Stimulated activated CD4-positive, alpha-beta T cell treated with anti-CD3 and anti-CD28 coated beads, Interleukin-1b, Interleukin-23, amount 100 ng/mL, for 4 hours (primary cell): ENCODE measurements at places on chromosomes 3 and 15.

DNA sequence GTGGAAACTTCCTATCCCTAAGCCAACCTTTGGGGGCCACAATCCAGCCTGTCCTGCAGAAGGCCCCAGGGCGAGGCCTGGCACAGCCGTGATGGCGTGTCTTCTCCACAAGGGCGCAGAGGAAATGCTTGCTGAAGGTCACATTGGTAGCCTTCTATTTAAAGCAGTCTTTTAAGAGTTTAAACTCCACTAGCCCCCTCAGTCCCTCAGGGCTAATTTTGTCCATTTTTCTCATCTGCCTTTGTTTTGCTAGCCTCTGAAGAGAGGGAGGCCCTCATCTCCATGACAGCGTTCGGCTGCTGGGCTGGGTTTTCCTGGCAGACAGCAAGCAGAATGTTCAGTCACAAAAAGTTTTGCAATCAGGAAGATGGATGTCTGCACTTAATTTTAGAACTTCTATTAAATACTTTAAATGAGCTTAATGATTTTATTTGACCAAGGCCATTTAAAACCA, 40.8 kb downstream of the RARB start:
- DNase-seq, result no peak

GRCh38 chr15:66477011-66477410, 20.6 kb downstream of the SNAPC5 start:
- no peak for DNase-seq

DNA sequence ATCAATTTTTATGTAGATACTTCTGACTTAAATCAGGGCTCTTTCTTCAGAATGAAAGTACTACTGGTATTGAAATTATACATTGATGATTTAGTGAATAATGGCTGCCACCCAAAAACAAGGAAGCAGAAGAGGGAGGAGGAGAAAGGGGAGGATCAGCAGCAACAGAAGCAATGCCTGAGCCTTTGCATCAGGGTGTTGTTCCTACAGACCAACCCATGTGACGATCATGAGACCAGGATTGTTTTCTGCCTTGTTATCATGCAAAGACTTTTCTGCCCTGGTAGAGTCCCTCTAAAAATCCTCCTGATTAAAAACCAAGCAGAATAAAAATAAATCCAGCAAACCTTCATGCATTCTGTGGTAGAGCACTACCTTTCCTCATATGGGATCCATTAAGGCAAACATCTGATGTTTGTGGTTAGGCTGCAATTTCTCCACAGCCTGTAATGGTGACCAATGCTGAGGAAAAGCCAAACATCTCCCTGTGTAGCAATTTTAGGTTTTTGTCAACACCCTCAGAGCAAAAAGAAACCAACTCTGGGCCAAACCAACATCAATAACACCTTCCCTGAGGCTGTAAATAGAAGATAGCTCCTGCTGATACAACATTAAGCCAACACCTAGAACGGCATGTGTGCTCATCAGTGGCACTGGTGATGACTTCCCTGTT, 191.7 kb downstream of the ATP8B4 start:
- no peak for DNase-seq

DNA sequence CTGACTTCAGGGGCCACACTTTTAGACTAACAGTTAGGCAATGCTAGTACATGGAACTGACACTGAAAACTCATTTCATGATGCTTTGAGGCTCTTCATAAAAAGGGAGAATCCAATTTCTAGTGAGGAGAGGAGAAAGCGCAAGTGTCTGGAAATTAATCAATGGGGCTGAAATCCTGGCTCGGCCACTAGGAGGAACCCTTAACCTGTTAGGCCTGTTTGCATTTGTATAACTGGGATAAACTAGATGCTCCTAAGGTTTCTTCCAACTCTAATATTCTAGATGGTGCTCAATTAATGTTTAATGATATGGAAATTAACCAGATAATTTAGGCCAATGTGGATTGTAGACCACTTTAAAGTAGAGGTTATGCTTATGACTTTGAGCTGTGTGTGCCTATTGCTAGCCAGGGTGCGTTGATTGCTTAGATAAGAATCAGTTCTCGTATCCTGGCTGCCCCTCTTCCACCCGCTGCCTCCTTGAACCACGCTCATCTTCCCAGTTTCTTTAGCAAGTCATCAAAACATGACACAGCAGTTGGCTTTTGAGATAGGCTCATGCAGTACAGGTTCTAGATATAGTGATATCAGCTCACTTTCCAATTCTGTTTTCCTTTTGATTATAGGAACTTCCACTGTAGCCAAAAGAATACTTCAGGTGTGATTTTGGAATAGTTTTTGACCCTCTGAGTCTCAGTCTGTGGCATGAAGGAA, 16.8 kb upstream of the CRBN start:
- DNase-seq, result no peak

DNA sequence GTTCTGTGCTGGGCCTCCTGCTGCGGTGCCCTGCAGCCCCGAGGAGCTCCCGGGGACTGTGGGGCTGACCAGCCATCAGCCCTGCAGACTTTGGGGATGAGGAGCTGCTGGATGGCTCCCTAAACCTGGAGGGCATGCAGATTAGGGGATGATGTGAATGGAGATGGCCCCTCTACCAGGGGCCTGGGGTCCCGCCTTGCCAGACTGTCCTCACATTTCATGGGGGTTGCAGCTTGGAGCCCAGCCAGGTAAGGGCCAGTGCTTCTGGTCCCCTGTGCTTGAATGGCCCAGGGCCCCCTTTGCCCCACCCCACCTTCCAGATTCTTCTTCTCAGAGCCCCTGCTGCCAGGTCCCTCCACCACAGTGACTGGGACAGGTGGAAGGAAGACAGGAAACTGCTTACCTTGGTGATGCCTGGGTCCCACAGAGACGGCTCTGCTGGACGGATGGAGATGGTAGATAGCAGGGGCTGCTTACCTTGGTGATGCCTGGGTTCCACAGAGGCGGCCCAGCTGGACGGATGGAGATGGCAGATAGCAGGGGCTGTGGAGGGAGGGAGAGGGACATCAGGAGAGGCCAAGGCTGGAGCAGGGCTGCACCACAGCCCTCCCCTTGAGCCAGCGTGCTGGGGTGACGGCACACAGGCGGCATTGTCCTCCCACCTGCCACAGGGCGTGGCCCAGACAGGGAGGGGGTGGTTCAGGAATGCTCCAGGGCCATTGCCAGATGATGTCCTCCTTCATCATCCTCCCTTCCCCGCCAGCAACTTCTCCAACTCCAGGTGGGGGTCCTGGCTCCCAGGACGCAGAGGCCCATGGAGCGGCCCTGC, at the start of gene SPTBN5:
SPTBN5 (minus strand) TSS at position 632 of the 829 bp plus-strand sequence; CDS start at position 76, 556 bp downstream.
- DNase-seq, result no peak

DNA sequence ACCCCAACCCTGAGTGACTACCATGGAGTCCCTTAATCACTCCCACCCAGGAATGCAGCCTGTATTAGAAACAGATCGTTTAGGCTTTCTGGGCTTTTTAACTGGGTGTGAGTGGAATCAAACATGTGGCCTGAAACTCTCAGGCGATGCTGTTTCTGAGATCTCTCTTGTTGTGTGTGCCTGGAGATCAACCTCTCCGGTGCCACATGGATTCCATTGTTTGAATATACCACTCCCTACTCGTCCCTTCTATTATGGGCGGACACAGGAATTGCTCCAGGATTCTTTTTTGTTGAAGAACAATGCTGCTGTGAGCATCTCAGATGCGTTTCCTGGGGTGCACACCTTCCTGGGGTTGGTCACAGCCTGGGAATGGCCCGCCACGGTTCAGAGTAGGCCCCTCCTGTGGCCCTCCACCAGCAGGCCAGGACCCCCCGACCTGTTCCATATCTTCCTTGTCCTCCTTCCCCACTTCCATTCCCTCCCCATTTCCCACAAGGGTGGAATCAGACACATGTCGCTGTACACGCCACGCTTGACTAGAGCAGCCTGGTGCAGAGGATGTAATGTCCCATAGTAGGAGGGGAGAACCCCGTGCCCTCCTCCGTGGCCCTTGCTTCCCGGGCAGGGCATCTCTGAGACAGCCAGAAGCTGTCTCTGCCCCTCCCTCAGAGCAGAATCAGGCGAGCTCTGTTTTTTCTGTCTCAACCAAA, 36.4 kb upstream of the PRR23E start:
- DNase-seq, result no peak

GRCh38 chr3:65647369-65647768, 391.3 kb downstream of the MAGI1 start:
- no peak for DNase-seq

- no peak for DNase-seq
Observed at GRCh38 chr3:196938576-196938975, 3.8 kb downstream of the NCBP2 start.

- DNase-seq, result no peak
Observed at GRCh38 chr3:57822686-57823085, 66.6 kb downstream of the SLMAP start.

GRCh38 chr15:73518876-73519733, 76.1 kb downstream of the REC114 start:
- no peak for DNase-seq

DNA sequence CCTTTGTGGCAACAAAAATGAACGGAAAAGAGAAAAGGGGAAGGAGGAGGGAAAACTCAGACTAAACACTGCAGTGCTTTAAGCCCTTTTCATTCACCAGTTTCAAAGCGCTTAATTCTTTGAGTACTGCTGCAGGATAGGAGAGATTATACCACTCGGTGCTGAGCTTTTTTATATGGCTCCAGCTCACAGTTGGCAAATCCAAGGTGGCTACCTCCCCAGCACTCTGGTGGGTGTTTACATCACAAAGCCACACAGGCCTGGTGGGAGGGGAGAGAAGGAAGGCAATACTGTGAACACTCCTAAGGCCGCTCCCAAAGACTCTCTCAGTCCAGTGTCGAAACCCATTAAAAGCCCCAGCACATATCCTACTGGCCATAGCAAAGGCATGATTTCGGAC, 191.4 kb downstream of the STT3B start:
- DNase-seq, result no peak

- no peak for DNase-seq
Observed at GRCh38 chr15:72368899-72369298, 6.9 kb downstream of the HEXA start.

DNA sequence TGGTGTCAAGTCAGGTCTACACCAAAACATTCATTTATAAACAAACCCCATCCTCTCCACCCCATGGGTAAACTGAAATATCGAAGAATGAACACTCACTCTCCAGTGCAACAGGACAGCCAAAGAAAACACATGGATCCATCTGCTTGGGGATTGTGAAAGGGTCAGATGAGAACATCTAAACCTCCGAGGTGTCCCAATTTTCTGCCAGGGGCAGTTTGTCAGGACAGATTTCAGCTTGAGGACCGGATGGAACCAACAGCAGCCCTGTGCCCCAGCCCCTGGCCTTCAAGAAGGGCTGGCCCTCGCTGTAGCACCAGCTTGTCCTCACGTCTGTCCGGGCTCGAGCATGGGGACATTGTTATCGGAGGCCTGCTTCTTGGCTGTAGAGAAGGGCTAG, 45.5 kb downstream of the PCSK6 start:
- DNase-seq, result no peak

GRCh38 chr3:187361835-187362234, 6.3 kb upstream of the RTP4 start:
- no peak for DNase-seq

DNA sequence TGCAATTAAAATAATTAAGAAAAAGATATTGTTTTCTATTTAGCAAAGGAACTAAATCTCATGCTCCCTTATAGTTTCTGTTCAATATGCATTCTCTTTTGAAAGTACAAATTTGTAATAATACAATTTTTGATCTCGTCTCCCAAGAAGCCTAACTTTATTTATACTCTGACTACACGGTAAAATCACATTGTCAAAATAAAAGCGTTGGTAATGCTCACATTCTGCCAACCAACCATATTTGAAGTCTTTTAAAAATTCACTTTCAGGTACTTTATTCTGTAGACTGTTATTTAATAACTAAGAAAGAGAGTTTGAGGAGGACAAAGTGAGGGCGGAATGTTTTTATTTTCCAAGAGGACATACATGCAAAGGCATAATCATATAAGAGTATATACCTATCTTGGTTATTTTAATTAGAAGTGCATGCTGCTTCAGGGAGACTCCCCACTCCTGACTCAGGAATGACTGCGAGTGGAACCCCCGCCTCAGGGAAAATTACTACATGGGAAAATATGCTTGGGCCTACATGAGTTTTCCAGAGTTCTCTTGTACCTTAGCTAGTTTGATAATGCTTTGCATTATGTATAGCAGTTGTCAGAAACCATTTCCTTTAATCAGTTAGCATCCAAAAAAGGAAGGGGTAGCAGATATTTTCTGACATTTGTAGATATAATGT, 19.3 kb downstream of the MBNL1 start:
- no peak for DNase-seq

DNA sequence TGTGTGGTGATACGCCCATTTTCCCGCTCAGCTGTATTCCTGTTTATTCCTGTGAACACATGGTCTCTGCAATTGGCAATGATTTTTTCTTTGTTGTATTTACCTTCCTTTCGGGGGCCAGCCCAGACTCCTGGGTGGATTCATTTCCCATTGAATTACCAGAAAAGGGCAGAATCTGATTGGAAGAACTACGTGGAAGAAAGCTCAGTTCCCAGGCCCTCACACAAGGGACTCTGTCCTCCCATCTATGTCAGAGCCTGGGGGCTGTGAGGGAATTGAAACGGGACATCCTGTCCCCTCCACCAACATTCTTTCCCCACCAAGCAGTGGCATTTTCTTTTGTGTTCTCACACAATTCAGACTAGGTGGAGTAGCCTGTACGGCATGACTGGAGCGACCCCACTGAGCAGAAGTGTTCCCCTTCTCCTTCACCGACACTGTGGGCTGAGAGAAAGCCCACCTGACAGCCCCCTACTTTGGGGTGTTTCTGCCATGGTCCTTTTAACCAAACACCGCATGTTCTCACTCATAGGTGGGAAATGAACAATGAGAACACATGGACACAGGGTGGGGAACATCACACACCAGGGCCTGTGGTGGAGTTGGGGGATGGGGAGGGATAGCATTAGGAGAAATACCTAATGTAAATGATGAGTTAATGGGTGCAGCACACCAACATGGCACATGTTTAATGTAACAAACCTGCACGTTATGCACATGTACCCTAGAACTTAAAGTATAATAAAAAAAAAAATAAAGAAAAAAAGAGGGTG, 32.1 kb upstream of the RFTN1 start:
- no peak for DNase-seq

- DNase-seq, result no peak
Observed at GRCh38 chr3:171528102-171528501, 67.9 kb upstream of the TNIK start.

DNA sequence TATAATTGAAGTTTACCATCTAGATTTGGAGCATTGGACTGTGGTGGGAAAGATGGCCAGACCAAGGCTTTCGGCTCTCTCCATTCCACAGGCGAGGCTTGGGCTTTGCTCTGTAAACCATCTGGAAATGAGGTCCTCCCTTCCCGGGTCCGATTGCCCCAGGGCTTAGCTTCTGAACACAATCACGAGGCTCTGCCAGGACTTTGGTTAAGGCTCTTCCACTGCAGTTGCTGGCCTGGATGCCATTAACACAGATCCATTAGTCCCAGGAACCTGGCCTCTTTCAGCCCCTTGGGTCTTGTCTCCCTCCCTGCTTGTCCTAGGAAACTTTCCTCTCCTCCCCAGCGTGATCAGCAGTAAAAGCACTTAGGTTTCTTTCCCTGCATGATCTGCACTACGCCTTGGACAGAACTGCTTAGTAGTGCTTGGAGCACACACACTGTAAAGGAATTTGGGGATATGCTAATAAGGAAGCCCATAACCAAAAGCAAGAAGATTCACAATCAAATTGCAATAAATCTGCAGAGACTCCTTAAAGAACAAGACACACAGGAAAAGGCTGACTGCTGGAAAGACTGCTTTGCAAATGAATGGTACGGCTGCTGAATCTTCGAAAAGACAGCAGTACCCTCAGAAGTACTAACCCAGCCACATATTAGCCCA, 154.3 kb downstream of the ECT2 start:
- DNase-seq, result no peak
